Activated CD4-positive, CD25-positive, alpha-beta regulatory T cell treated with anti-CD3 and anti-CD28 coated beads, Interleukin-2, amount 50 U/mL, for 16 hours (primary cell): ENCODE measurements at places on chromosomes 6 and 20.

- DNase-seq = no peak
These were observed 55.2 kb downstream of the SEL1L2 start for GRCh38 chr20:13934992-13935894.

DNA sequence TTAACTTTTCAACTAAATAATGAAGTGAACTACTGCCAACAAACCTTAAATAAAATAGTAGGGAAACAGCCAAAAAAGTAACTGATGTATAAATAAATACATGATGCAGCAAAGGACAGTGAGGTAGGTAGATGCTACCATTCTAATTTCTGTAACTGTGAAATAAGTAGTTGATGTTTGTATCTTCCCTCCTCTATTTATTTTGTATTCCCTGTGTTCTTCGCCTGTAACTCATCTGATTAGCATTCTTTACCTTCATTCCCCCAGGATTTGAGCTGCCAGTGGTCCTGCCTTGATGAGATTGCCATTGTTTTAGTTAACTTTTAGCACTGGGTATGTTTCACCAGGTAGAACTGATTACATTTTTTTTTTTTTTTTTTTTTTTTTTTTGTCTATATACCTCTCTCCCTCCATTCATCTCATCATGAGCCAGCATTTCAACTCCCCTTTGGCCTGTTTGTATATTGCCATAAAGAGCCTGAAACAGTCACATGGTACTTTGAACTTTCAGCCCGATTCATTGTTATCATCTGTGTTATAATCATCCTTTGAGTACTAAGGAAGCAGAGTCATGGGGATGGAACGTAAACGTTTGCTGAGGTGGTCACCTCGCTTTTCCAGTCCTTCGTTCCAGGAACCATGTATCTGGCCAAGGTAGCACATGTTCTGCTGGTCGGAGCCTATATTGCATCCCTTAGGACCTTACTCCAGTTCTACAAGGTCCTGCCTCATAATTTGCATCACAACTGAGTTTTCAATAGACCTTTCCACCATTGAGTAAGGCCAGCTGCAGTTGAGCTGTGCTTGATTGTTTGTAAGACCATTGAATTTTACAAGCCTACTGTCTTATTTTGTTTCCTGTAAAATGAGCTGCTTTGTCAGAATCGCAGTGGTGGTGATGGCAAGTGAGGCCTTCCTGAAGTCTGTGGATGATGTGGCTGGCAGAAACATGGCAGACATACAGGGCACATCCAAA lies 107.6 kb downstream of the JAG1 start:
- no peak for DNase-seq

- DNase-seq = no peak
These were observed 3.5 kb upstream of the LAMP5 start for GRCh38 chr20:9510911-9511310.

DNA sequence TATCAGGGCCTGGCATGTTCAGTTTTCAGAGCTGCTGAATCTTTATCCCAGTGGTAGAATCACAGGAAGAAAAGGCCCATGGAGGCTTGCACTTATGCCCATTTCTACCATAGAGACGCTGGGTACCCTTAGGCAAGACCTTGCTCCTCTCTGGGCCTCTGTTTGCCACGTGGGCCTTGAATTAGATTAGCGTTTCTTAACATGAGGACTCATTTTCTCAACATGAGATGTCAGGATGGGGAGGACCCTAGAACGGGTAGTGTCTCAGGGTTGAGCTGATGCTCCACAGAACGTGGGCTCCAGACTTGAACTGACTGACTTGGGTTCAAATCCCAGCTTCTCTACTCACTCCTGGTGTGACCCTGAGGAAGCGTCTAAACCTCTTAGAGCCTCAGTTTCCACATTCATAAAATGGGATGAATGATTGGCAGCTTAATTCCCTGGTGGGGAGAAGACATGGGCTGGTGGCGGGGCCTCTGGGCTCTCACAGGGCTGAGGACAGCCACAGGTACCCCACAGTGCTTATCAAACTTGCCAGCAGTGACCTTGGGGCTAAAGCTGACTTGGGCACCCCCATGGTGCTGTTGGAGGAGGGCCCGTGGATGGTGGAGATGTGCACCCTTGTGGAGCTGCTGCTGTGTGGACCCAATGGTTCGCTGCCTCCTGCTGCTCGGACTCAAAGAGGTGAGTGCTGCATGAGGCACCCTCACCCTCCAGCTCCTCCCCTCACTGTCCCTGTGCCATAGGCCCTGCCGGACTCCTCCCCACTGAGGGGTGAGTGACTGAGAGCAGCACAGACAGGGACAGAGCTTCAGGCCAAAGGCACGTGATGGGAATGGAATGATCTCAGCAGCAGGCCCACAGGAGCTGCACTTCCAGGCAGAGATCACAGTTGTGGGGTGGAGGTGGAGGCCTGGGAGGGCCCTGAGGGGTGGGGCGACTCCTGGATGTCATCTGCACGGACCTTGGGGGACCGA lies 28.2 kb downstream of the SUN5 start:
- no peak for DNase-seq

- DNase-seq = no peak
These were observed 157.2 kb downstream of the PTPRT start for GRCh38 chr20:43032459-43032858.

GRCh38 chr6:122770835-122771601 lies 8.5 kb upstream of the FABP7 start:
- no peak for DNase-seq

- DNase-seq = no peak
These were observed 2.8 kb downstream of the TMC2 start for GRCh38 chr20:2538931-2539720.

DNA sequence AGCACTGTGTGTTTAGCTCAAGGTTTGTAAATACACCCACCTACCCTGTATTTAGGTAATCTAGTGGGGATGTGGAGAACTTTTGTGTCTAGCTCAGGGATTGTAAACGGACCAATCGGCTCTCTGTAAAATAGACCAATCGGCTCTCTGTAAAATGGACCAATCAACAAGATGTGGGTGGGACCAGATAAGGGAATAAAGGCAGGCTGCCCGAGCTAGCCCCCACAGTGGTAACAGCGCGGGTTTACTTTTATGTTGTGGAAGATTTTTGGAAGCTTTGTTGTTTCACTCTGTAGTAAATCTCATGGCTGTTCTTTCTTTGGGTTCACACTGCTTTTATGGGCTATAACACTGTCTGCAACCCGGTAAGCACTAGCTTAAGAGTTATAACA lies 32.1 kb upstream of the RANBP9 start:
- no peak for DNase-seq

DNA sequence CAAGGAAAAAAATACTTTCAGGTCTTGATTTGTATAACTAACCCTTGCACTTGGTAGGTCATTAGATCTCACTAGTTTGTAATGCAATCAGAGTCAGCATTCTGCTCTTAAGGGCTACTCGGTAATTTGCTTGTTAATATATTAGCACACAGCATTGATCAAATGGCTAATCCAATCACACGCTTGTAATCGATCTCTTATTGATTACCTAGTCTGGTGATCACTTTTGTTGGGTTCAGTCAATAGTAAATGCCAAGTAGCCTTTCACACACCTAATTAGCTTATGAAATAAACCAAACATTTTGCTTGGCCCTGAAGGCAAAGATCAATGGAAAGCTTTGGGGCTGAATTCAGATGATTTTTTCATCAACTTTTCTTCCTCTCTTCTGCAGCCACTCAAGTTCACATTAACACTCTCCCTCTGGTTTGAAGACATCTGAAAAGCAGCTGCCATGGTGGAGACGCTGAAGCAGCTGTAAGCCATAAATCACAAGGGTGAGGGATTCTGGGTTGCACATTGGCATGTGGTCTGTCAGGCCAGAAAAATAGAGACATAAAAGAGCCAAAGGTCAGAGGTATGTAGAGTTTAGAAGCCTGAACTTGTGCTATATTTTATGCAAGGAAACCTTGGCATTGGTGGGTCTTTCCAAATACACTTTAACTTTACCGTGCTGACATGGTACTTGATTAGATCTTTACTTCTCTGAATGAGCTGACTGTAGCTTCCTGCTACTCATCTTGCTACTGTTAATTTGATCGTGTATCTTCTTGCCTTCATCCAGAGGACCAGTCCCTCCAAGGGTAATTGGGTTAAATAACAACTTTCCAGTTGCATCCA lies 234.4 kb downstream of the SIM1 start:
- DNase-seq = no peak

- no peak for DNase-seq
These were observed 3.4 kb downstream of the ASF1A start for GRCh38 chr6:118897386-118897785.

DNA sequence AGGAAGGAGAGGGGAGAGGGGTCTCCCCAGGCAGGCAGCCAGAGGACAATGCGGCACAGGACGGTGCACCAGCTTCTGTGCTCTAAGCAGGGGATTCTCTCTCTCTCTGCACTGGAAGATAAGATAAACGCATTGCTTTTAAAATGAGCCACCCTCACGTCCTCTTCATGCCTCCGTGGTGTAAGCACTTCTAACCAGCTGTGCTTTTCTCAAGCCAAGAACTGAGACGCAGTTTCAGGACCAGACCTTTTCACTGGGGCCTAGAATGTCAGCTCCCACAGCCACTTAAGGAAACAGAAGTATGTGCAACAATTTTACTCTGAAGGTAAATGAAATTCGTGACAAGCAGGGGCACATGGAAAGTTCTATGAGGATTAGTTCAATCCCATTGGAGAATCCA lies 82.4 kb downstream of the PSMB1 start:
- DNase-seq = no peak

- DNase-seq = no peak
These were observed 285.4 kb upstream of the FLRT3 start for GRCh38 chr20:14622796-14623195.

DNA sequence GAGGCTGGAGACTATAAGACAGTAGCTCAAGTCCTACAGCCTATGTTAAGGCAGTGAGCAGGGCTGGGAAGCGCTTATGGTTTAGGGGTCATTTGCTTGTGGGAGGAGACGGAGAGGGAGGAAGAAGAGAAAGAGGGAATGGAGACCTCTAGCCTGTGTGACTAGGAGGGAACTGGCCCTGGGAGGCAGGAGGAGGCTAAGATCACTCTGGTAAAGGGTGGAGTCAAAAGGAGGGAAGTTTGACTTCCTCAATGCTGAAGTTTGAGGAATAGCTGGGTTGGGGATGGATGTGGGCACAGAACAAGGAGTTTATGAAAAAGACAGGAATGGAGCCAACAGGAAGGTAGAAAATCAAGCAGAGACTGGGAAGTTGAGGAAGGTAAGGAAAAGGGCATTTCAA lies 6.4 kb upstream of the BACH2 start:
- no peak for DNase-seq

DNA sequence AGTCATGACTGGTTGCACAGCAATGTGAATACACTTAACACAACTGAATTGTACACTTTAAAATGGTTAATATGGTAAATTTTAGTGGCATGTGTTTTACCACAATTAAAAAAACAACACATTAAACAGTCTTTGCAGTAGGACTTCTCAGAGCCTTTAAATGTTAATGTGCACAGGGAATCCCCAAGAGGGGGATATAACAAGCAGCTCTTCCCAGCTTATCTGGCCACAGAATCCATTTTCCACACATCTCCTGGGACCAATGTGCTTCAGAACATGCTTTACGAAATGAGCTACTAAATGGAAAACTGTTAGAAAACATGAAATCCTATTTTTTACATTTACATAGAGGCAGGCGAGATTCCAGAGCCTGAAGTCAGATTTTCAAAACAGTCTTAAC lies 44.4 kb downstream of the FYN start:
- no peak for DNase-seq

GRCh38 chr6:159092631-159093030 lies 47.8 kb upstream of the TAGAP start:
- no peak for DNase-seq

DNA sequence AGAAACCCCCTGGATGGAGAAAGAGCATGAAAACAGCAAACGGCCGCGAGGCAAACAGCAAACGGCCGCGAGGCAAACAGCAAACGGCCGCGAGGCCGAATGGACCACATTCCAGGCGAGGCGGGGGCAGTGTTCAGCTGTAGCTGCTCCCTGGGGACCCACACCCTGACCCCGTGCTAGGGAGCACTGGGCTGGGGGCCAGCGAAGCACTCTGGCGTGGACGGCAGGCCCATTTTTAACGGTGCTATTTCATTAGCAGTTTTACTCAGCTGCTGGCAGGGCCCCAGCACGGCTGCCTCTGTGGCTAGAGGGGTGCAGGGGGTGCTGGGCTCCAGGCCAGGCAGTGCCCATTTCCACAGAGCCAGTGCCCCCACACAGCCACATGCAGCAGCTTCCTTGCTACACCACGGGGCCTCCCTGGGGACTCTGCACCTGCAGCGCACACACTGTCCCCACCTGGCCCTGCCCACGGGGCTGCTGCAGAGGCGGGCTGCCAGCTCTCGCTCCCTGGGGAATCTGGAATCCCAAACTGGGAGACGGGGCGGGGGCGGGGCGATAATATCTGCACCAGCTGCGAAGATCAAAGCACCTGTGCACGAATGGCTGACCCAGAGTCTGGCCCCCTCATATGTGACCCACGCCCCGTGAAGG lies 35.6 kb upstream of the SLCO4A1 start:
- no peak for DNase-seq

- no peak for DNase-seq
These were observed 37.9 kb upstream of the CHD6 start for GRCh38 chr20:41655962-41656618.

DNA sequence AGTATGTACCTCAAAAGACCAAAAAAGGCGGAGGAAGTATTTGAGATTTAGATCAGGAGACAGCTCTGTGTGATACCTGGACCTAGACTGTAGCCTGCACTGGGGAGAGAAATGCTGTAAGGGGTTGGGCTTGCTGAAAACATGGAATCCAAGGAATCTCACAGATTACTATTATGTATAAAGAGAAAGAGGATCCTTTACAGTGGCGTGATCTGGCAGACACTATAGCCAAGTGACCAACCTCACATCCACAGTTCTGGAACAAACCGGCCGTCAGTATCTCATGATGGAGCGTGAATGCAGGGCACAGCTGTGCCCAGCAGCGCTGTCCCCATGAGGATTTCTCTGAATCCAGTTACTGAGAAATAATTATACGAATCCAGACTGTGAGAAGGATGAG lies 12.3 kb downstream of the DDX27 start:
- DNase-seq = no peak

DNA sequence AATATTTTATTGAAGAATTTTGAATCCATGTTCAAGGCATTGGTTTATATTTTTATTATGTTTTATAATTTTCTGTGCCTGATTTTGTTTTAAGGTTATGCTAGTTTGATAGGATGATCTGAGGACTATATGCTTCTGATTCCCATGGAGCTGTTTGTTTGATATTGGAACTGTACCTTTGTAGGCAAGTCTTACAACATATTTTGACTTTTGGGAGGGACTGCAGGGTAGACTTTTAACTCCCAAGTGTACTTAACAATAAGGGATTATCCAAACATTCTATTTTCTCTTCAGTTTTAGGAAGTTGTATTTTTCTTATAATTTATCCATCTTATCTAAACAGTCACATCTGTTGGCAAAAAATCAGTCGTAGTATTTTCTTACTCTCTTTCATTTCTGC lies 82.6 kb downstream of the HIVEP1 start:
- DNase-seq = no peak

- no peak for DNase-seq
These were observed 256.1 kb downstream of the ZNF217 start for GRCh38 chr20:53337390-53338101.

- no peak for DNase-seq
These were observed 128.8 kb downstream of the PHACTR1 start for GRCh38 chr6:12845224-12846004.
